ENCODE measurements at places on chromosomes 13 and 19.

DNA sequence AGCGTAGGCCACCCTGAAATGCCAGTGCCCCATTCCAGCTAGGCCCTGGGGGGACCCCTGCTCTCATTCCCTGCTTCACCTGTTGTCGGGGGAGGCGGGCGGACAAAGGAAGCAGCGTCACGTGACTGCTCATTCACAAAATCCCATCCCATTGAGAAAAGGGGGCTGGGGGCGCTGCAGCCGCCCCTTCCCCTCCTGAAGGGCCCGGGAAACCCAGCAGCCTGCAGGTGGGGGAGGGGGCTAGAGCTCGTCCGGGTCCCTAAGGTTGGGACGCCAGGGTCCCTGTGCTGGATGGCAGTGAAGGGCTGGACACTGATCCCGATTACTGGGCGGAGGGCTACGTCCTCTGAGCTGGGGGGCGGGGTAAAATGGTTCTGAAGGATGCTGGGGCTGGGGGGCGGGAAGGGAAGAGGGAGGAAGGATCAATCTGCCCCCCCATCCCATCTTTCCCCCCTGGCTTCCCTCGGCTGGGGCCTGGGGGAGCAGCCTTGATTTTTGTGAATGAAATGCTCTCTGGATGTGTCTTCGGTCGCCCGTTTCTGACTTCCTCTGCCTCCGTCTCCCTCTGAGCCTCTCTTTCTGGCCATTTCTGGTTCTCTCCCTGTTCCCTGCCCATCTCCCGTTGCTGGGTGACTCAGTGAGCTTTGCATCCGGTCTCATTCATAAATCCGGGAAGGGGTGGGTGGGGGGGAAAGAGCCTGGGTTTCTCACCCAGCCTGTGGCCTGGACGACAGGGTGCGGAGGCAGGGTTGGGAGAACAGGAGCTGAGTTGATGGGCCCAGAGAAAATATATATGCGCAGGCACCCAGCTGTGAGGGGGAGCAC, 816 bp downstream of the SPRED3 start:
- DNase-seq, result peak; percentile 18

- DNase-seq, result no peak
These were observed 492.9 kb downstream of the PCDH20 start for GRCh38 chr13:60922576-60923231.

GRCh38 chr19:45215391-45216191, 29.6 kb downstream of the EXOC3L2 start:
- DNase-seq, result no peak

DNA sequence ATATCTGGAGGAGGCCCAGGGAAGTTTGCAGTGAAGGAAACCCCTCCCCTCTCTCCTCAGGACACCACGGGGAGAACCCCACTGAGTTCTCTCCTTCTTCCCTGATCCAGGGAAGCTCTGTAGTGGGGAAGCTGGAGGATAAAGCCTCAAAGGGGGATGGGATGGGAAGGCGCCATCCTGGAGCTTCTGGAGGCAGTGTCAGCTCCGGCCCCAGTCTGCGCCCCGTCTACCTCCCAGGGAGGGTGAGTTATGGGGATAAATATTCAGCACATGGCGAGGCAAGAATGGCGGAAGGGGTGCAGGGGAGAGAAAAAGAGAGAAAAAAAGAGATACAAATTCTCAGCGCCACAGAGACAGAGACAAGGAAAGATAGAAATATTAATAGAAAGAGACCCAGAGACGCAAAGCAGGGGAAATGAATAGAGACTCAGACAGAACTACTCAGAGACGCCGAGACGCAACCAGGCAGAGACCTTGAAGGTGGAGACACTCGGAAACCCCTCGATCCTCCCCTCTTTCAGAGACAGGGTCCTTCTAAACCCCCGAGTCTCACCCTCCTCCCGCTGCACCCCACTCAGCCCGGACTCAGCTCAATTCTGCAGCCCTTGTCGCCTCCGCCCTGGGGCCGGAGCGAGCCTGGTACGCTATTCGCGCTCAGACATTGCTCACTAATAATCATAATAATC, 23.6 kb downstream of the OLFM2 start:
- DNase-seq, result no peak

GRCh38 chr19:24004166-24004565, 82.8 kb upstream of the ZNF254 start:
- DNase-seq, result no peak

GRCh38 chr13:40503011-40503410, 163.4 kb downstream of the FOXO1 start:
- no peak for DNase-seq

DNA sequence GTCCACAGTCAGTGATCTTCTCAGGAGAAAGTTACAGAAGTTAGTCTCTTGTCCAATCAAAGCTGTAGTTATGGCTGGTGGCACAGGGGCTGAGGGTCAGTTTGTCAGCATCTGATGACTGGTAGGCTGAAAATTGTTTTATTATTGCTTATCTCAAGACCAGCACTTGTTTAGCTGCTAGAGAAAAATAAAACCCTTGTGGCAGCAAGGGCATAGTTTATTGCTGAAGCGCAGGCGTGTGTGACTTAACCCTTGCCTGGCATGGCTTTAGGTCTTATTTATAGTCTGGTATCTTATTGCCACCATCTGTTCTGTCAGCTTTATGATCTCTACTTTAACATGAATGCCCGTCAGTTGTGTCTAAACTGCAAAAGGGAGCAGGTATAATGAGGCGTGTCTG, 154.7 kb downstream of the USP12 start:
- DNase-seq, result no peak

GRCh38 chr19:964116-964520, 20.0 kb upstream of the WDR18 start:
- DNase-seq, result no peak

DNA sequence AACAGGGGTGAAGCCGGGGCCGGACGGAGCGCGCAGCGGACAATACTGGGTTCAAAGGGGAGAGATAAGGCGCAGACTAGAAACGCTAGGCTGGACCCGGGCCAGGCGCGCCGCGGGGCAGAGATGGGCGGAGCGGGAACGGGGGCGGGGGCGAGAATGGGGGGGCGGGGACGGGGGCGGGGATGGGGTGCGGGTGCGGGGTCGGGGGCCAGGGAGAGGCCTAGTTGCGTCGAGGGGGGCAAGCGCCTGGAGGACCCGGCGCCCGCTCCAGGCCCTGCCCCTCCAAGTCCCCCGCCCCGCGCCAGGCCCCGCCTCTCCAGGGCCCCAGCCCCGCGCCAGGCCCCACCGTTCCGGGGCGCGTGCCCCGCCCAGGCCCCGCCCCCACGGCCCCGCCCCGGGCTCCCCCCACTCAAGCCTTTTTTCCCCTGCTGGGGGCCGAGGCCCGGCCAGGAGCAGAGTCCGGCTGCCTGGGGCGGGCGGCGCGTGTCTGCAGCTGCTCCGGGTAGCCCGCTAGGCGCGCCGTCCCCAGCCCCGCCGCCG, at the start of gene CERS4:
CERS4 (plus strand) TSS at position 449 of the 540 bp plus-strand sequence. CDS start 41,707 bp downstream, outside the sequence.
- peak; percentile 85 for DNase-seq

DNA sequence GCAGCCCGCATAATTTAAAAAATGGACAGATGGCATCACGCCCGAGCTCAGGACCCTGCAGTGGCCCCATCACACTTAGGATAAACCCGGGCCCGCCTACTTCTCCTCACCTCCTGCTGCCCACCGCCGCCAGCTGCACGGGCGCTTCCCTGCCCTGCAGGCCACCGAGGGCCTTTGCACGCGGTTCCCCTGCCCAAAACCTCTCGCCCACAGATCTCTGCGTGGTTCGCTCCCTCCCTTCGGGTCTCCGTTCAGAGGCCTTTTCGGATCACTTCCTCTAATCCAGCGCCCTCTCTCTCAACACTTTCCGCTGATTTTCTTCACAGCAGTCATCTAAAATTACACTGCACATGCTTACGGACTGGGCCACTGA, 1.8 kb downstream of the SHISA7 start:
- DNase-seq, result no peak

DNA sequence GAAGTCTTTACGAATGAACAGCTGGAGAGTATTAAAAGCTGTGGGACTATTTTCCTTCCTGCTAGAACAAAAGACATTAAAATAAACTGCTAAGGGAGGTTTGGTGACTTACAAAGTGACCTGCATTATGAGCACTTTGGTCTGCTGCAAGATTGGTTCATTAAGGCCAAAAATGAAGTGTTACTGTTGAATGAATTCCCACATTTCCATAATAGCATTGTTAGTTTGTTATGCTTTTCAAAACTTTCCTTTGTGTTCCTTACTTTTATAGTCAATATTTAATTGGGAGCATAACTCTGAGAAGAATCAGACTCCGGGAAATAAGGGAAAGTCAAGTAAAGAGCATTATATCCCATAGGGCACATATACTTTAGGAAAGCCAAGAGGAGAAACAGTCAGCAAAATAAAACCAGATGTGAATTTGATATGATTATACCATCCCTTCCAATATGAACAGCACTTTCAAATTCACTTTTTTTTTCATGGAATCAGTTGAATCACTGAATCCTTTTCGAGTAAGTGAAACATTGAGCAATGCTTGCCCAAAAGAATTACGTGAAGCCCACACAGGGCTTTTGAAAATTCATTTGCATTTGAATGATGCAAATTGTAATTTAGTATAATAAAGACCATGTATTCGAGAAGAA, 112.6 kb downstream of the KCTD12 start:
- DNase-seq, result no peak

DNA sequence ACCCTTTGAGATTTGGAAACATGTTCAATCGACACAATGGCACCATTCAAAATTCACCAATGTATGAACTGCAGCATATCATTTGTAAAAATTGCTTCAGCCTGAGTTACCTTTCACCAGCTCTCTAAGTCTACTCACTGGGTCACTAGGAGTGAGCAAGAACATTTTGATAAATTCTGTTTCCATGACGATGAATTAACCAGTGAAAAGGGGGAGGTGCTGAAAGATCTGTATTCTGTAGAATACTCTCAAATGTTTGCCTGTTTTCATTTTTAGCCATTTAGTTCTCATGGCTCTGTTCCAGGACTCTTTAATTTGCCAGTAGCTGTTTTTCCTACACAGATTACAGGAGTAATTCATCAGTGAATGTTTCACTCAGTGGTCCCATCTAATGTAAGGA, 883.4 kb downstream of the DIAPH3 start:
- DNase-seq, result no peak

GRCh38 chr13:76828316-76828741, 57.9 kb downstream of the KCTD12 start:
- DNase-seq, result peak; percentile 16

- DNase-seq, result no peak
These were observed 7.0 kb upstream of the PLA2G4C start for GRCh38 chr19:48117515-48118130.

DNA sequence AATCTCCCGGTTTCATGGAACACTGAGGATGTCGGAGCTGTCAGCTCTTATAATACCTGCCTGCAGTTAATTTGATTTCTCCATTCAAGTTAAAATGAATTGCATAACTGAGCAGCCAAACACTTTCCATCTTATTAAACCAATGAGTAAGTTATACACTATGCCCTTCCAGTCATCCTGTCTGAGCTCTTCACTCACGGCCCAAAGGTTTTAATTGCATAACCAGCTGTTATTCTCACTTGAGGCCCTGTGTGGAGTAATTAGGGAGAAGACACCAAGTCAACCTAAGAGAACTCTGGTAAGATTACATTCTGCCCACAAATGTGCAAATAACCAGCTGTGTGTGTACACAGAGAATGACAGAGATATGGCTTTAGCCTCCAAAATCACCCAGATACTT, 303.5 kb downstream of the TBC1D4 start:
- no peak for DNase-seq

DNA sequence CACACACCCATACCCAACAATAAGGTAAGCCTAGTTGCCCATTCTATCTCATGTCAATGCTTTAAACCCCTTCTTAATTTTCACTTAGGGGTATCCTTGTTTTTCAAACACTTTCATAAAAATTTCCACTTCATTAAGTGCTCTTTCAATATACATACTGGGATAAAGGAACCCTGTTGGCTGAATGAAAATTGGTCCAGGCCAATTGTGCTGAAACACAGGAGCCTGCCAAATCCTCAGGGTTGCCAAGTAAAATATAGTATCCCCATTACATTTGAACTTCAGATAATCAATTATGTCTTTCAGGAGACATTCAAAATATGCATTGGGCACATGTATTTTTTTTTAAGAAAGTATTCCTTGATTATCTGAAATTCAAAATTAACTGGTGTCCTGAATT, 1131.1 kb downstream of the SLITRK1 start:
- DNase-seq, result no peak

- no peak for DNase-seq
These were observed 4.6 kb downstream of the SCAF1 start for GRCh38 chr19:49646586-49646985.

DNA sequence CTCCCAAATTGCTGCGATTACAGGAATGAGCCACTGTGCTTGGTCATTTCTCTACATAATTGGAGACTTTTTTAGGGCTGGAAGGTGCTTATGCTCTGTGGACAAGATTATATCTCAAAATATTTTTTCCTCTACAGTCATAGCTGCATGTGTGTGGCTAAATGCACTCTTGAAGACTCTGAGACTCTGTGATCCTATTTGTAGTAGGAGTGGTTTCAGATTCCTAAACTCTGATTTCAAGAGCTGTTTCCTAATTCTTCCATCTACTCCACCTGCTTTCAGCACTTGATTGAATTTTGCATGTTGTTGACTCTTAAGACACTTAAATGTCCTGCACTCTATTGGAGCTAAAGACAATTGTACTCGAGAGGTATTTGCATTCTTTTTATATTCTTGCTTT, 78.0 kb downstream of the KLF5 start:
- DNase-seq, result no peak

GRCh38 chr13:94121686-94122085, 357.8 kb downstream of the DCT start:
- DNase-seq, result no peak

Data from stimulated activated CD4-positive, alpha-beta T cell treated with anti-CD3 and anti-CD28 coated beads, Interleukin-15, amount 100 ng/mL, for 24 hours (primary cell).